ENCODE measurements at places on chromosomes 4 and X. TPM values are rescaled to one million over a fixed set of nuclear protein-coding genes. Genes with fewer than 3 reads are reported as not detected.

RUFY3 gene
- total RNA-seq: 38.6 TPM

SYP gene
- 0.63 TPM for total RNA-seq

ING2 gene
- total RNA-seq: 8.0 TPM

SPANXN4 gene
- not detected for total RNA-seq

MAGEE1 gene
- 1.5 TPM for total RNA-seq

POU3F4 gene
- not detected for total RNA-seq

EDA2R gene
- total RNA-seq: 2.8 TPM

PAK3 gene
- not detected for total RNA-seq

SPANXD gene
- not detected for total RNA-seq

PCDH18 gene
- 22.1 TPM for total RNA-seq

CXorf66 gene
- total RNA-seq: not detected

CISD2 gene
- 44.0 TPM for total RNA-seq

KLKB1 gene
- not detected for total RNA-seq

SMIM10 gene
- 12.0 TPM for total RNA-seq

AR gene
- 1.2 TPM for total RNA-seq

JADE3 gene
- 8.5 TPM for total RNA-seq

MAGED4B gene
- 12.8 TPM for total RNA-seq

DDIT4L gene
- 0.44 TPM for total RNA-seq

TMPRSS11A gene
- total RNA-seq: not detected

KLHL34 gene
- not detected for total RNA-seq

XAGE1A gene
- total RNA-seq: not detected

TCEANC gene
- total RNA-seq: 1.5 TPM

Measured in MG63 (cell line).